Astrocyte of the cerebellum (primary cell): ENCODE measurements at places on chromosomes 7 and 10.

- DNase-seq, result no peak
Observed at GRCh38 chr7:5232874-5233273, 42.8 kb downstream of the WIPI2 start.

GRCh38 chr10:80453056-80453841 lies 861 bp upstream of the TSPAN14 start:
- DNase-seq, result no peak

DNA sequence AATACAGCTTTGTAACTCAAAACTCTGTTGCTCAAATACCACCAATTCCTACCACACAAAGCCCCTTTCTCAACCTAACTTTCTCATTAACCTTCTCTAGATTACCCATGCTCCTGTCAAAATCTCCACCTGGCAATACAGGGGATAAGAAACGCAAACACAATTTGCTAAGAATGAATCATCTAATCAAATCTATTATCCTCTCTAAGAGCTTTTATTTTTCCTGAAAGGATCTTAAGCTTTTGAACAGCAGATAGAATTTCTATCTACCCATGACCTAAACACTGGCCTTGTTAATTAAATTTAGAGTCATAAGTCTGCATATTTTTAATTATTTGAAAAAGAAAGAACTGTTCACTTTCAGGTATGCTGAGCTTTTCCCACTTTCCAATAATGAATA lies 98.3 kb downstream of the HBP1 start:
- DNase-seq, result no peak

DNA sequence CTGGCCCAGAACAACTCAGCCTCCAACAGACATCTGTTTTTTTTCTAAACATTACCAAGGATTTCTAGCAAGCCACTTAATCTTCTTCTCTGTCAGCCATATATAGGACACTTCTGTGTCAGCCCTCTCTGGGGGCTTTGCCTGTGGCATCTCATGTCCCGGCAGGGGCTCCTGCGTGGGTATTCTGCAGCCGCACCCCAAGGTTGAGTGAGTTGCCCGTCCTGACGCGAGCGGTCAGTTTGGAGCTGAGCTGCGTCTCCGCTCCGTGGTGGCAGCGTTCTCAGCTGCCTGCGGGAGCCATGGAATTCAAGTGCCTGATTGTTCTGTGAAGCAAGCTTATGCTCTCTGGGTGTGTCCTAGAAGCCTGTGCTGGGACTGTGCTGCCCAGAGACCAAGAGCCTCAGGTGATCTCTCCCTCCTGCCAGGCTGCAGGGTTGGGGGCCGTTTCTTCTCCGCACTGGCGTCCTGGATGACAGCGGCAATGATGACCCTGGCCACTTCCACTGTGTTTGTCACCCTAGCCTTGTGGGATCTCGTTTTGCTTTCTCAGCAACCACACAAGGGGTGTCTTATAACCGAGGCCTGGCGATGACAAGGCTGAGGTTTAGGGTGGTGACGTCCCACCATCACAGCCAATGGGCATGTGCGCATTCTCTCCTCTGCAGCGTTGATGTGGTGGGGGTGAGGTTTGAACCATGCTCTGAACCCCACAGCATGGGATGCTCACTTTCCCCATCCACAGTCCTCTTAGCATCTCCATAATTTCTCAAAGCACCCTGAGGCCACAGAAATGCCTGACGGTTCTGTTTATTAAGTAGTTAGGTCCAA lies 612.6 kb upstream of the FOXK1 start:
- DNase-seq, result no peak

DNA sequence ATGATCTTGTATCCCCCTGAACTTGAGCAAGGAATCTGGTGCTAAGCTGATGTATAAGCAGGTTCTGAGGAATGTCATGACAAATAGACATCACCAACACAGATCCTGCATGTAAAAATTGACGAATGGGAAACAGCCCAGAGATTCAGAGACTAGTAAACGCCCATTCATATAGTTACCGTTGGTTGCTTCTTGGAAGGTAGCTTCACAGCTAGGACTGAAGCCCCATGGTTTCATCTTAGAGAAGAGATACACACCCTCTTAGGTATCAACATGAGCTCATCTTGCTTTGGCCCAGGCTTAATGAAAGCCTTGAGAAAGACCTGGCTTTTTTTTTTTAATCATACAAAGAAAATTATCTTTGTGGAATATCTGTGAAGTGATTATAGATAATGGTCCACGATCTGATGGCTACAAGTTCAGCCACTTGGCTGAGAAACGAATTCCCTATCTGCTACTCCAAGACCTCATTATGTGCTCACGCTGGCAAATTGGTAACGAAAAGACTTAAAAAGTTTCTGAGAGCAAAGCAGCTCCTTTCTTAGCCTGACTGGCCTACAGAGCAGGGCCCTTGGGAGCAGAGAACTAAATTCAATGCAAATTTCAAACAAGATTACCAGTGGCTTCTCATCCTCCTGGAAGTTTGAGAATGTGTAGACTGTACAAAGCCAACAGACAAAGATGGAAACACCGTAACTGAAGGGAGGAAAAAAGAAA lies 181.1 kb downstream of the NRP1 start:
- no peak for DNase-seq
